ENCODE measurements at places on chromosomes 3 and 15. TPM values are rescaled to one million over a fixed set of nuclear protein-coding genes. Genes with fewer than 3 reads are reported as not detected.

DNA sequence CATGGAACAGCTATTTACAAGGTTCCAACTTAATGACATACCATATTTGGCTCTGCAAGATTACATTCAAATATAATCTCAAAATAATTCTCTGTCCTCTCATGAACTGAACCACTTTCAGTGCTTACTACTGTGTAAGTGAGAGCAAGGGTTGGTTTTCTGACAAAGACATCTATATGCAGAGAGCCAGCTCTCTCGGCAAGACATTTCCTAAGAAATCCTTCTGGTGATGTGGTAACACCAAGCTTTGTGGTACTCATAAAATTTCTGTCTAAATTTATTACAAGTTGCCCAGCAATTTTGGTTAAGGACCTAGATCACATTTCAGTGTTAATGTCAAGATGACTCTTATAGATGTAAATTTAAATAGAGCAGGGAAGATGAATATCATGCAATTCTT, 184.9 kb downstream of the GAP43 start:
- no peaks in the 10 kb centered on the region for H3K36me3 ChIP-seq
- DNase-seq: no peak

GRCh38 chr3:58924578-58924977, 125.2 kb downstream of the CFAP20DC start:
- no peak overlapping the region for H3K27ac ChIP-seq
- H3K4me3 ChIP-seq: no peak overlapping the region
- no peaks in the 10 kb centered on the region for H3K27me3 ChIP-seq
- no peaks in the 10 kb centered on the region for H3K4me1 ChIP-seq
- DNase-seq: no peak

DNA sequence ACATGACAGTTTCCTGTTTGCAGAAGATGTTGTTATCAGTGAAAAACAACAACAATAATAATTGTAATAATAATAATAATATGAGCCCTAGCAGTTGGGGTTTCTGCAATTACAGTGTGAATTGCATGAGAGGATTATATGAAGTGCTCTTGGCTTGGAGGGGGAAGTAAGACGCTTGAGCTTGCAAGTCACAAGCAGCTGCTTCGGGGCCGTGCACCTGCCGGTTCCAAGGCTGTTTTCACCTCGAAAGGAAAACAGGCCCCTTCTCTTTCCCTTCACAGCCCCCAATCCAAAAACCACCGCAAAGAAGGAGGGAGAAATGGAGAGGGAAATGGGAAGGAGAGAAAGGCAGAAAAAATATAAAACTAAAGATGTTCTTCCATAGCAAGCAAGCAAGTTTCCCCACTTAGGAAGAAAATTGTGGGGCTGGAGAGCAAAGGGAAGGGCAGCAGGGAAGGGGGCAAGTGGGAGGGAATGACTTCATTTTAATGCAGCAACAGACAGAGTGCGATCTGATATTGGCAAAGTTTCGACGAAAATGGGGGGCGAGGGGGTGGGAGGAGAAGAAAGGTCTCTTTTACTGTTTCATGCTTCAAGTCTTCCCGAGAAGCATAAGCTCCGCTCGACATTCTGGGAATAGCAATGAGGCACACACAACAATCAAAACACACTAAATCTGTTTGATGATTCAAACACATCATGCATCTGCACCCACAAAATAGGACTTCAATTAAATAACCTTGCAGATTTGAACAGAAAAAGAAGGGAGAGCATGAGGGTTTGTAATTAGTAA, 284.2 kb upstream of the ATP11B start:
- no peak for DNase-seq
- H3K4me3 ChIP-seq: no peak overlapping the region
- no peaks in the 10 kb centered on the region for H3K36me3 ChIP-seq
- no peak overlapping the region for H3K27ac ChIP-seq

DNA sequence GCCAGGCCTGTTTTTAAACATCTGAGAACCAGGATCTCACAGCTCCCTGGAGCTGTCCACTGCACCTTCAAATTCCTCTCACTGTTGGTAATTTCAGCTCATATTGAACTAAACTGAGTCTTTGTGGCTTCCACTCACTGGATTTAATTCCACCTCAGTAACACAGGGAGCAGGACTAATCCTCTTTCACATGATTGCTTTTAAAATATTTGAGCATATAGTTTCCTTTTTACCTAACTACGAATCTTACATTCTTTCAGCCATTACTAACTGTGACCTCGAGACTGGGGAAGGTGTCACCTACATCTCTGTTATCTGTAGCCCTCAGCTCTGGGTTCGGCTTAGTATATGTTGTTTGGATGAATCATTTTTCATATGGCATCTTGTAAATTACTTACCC, 194.3 kb upstream of the C2CD4B start:
- no peak overlapping the region for H3K4me3 ChIP-seq
- H3K27ac ChIP-seq: no peak overlapping the region
- no peaks in the 10 kb centered on the region for H3K4me1 ChIP-seq
- no peaks in the 10 kb centered on the region for H3K36me3 ChIP-seq

GRCh38 chr3:139465636-139466035, 10.7 kb downstream of the RBP2 start:
- H3K4me1 ChIP-seq: no peaks in the 10 kb centered on the region
- no peak overlapping the region for H3K4me3 ChIP-seq
- no peaks in the 10 kb centered on the region for H3K36me3 ChIP-seq
- no peak overlapping the region for H3K27ac ChIP-seq

DNA sequence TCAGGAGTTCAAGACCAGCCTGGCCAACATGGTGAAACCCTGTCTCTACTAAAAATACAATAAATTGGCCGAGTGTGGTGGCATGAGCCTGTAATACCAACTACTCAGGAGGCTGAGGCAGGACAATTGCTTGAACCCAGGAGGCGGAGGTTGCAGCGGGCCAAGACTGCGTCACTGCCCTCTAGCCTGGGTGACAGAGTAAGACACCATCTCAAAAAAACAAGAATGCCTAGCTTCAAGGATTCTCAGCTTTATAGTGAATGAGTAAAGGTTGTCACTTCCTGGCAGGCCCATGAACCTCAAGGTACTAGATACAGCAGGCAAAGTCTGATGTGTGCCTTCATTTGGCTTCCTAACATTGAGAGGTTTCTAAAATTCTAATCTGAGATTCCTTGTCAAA, 14.4 kb downstream of the THOC7 start:
- no peak for DNase-seq
- H3K4me3 ChIP-seq: no peak overlapping the region
- no peaks in the 10 kb centered on the region for H3K27me3 ChIP-seq

DNA sequence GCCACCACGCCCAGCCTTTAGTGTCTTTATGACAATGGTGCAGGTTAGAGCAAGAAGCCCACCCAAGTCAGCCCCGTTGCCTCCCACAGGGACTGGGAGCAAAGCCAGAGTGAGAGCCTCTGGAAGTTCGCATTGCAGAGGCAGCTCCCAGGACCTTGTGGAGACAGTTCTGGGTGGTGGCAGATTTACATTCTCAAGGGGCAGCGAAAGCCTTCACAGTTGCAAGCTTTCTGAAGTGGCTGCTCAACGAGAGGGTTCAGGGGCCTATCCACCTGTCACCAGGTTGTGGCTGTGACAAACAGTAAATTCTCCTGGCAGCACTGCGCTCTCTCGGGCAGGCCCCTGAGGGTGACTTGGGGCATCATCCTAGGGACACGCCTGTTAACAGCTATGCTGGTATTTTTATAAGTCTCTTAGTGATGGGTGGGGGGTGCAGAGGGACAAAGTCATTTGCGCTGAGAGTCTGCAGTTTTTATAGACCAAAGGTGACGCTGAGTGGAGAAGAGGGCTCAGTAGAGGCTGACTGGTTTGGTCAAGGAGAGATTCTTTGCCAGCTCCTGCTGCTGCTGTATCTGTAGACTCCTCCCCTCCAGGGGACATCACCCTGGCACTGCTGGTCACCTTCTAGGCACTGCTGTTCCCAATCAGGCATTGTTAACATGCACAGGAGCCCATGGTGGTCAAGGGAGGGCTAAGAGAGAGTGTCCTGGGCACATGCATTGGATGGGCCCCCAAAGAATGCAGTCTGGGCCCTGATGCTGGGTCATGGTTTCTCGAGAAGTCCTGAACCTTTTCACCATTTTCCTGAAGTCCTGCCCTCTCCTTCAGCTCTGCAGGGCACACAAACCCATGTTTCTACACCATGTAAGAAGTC, 57.5 kb upstream of the KLF13 start:
- H3K36me3 ChIP-seq: no peaks in the 10 kb centered on the region
- peak; percentile 63 for DNase-seq
- no peaks in the 10 kb centered on the region for H3K27me3 ChIP-seq
- peaks cover 54% of the 10 kb centered on the region for H3K4me1 ChIP-seq

Gene P2RY1
- total RNA-seq: 27.8 TPM

- H3K27ac ChIP-seq: no peak overlapping the region
- no peak overlapping the region for H3K4me3 ChIP-seq
- H3K27me3 ChIP-seq: no peaks in the 10 kb centered on the region
- no peaks in the 10 kb centered on the region for H3K36me3 ChIP-seq
- no peak for DNase-seq
- no peaks in the 10 kb centered on the region for H3K4me1 ChIP-seq
These were observed 5.2 kb upstream of the GOLIM4 start for GRCh38 chr3:168100777-168101492.

- H3K27ac ChIP-seq: peak overlapping the region; percentile 95
- peaks cover 6% of the 10 kb centered on the region for H3K4me1 ChIP-seq
- no peaks in the 10 kb centered on the region for H3K36me3 ChIP-seq
- DNase-seq: no peak
These were observed 522.5 kb downstream of the FOXP1 start for GRCh38 chr3:71061037-71061436.

Data from colonic mucosa (tissue), 4 donors.